Kidney (tissue), 22 donors: ENCODE measurements at places on chromosomes 4 and X. TPM values are rescaled to one million over a fixed set of nuclear protein-coding genes. Genes with fewer than 3 reads are reported as not detected.

GRCh38 chrX:103877571-103877970 is 45.5 kb upstream of the RAB9B start:
- H3K4me3 ChIP-seq = no peak overlapping the region
- H3K27me3 ChIP-seq = no peaks in the 10 kb centered on the region
- no peaks in the 10 kb centered on the region for H3K36me3 ChIP-seq
- DNase-seq = no peak
- no peaks in the 10 kb centered on the region for H3K4me1 ChIP-seq

DNA sequence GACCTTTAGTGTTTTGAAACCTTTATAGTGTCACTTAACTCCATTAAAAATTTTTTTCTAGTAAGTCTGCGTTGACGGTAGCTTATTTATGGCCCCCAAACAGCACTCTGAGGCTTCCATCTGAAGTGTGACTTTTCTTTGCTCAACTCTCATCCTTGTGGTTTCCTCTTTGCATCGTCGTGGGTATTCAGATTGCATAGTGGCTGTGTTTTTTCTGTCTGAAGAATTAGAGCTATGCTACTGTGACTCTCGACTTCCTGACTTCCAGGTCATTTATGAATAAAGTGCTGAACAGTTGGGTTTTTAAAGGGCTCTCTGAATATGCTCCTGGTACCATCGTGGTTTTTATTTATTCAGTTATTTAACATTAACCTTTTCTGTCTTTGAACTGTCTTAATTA is 44.9 kb downstream of the JADE1 start:
- H3K27ac ChIP-seq = no peak overlapping the region
- DNase-seq = no peak
- H3K27me3 ChIP-seq = no peaks in the 10 kb centered on the region
- peaks cover 47% of the 10 kb centered on the region for H3K36me3 ChIP-seq
- H3K4me1 ChIP-seq = no peaks in the 10 kb centered on the region

- no peak for DNase-seq
- H3K36me3 ChIP-seq = no peaks in the 10 kb centered on the region
- H3K4me3 ChIP-seq = no peak overlapping the region
Measured at GRCh38 chrX:24692305-24692704, 1.4 kb upstream of the POLA1 start.

DNA sequence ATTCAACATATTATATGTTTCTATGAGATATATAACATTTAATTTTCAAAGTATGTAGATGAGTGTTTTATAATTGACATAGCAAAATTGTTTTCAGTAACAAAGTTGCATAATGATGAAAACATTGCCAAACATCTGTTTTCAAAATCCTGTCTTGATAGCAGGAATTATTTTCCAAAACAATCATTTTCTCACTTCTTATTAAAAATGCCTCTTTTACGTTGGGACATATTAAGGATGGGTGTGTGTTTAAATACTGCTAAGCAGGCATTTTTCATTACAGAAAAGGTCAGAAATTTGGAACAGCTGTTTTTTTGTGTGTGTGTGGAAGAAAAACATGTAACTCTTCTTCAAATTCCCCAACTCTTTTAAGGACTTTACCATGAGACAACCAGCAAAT is 452.0 kb downstream of the SPRY1 start:
- no peak overlapping the region for H3K27ac ChIP-seq
- no peak overlapping the region for H3K4me3 ChIP-seq

The DNASE1L1 gene
- 28.0 TPM for polyA plus RNA-seq

The PRKG2 gene
- 0.54 TPM for polyA plus RNA-seq

The OTC gene
- polyA plus RNA-seq = not detected

The ETDA gene
- not detected for polyA plus RNA-seq
